ENCODE measurements at places on chromosomes 4 and X.

- DNase-seq = no peak
Measured at GRCh38 chrX:107576841-107577240, 51.5 kb upstream of the PRPS1 start.

- DNase-seq = no peak
Measured at GRCh38 chr4:160745126-160745525, 1418.7 kb downstream of the FSTL5 start.

- DNase-seq = no peak
Measured at GRCh38 chrX:19096586-19096985, 25.7 kb downstream of the ADGRG2 start.

DNA sequence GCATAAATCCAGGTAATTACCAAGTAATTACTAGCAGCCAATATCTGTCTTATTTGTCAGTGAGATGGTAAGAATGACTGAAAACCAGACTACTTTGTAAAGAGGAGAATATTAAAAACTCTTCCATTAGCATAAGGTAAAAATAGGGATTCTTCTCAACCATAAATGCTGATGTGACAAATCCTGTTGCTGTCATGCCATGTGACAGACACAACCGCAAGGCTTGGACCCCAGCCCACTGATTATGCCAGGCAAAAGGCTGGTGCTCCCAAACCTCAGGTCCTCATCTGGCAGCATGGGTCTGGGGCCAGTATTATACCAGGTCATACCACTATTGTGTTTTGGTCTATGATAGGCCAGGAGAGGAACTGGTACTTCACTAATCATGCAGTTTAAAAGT lies 181.1 kb downstream of the ADAMTS3 start:
- no peak for DNase-seq

GRCh38 chr4:147571036-147571770 lies 46.0 kb upstream of the TMEM184C start:
- DNase-seq = no peak

All from KBM-7 (cell line).